ENCODE measurements at places on chromosomes 6 and 20. TPM values are rescaled to one million over a fixed set of nuclear protein-coding genes. Genes with fewer than 3 reads are reported as not detected.

DNA sequence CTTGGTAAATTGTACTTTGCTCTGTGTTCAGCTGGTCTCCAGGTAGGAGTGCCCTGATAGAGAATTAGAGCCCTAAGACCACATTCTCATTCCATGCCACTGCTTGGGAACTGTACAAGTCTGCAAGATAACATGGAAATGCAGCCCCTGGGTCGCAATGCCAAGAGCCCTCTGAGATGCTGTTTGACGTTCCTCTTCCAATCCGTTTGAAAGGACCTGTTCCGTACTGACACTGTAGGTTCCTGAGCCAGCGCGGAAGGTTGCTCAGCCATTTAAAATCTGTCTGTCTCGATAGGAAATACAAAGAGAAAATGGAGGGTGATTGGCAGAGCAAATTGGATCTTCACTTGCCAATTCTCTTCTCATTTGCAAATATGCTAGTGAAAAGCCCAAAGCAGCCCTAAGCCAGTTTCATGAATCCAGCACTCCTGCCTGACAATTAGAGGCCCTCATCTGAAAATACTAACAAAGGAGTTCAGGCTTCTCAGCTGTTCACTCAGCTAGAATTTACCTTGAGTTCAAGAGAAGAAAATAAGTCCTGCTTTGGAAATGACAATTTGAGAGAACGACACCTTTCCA is 100.6 kb upstream of the AFDN start:
- DNase-seq = no peak
- H3K36me3 ChIP-seq = no peaks in the 10 kb centered on the region
- no peak overlapping the region for H3K4me3 ChIP-seq
- H3K27me3 ChIP-seq = no peaks in the 10 kb centered on the region

DNA sequence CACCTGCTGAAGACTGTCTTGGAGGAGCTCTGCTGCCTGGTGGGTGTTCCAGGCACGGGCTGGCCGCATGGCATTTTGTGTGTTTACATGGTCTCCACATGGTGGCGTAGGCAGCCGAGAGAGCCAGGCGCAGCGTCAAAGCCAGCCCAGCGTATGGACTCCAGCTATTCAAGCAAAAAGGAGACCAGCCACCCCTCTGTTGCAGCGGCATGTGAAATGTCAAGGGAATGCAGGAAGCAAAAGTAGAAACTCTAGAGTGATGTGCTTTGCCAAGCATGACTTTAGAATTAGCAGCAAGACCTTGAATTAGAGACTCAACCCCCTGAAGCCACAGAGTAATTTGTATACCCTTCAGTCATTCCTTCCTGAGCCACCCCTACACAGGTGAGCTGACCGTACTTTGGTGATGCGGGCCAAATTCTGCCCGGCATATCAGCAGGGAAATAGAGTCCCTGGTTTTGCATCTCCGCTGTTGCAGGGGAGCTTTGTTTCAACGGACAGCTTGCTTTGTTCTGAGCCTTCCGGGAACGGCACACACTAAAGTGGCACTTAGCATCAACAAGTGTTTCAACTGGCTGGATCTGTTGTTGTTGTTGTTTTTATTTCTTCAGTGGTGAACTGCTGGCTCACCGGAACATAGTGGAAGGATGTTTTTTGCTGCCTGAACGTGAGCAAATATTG is 48.5 kb downstream of the FNDC1 start:
- DNase-seq = peak; percentile 31
- no peak overlapping the region for H3K4me3 ChIP-seq
- H3K27ac ChIP-seq = no peak overlapping the region
- no peaks in the 10 kb centered on the region for H3K27me3 ChIP-seq
- H3K36me3 ChIP-seq = no peaks in the 10 kb centered on the region

- H3K4me1 ChIP-seq = peaks cover 2% of the 10 kb centered on the region
- H3K36me3 ChIP-seq = no peaks in the 10 kb centered on the region
- no peaks in the 10 kb centered on the region for H3K27me3 ChIP-seq
- no peak for DNase-seq
- H3K27ac ChIP-seq = no peak overlapping the region
Measured at GRCh38 chr6:1801401-1801800, 191.7 kb downstream of the FOXC1 start.

- no peaks in the 10 kb centered on the region for H3K27me3 ChIP-seq
- H3K27ac ChIP-seq = no peak overlapping the region
- H3K4me3 ChIP-seq = no peak overlapping the region
- H3K4me1 ChIP-seq = peaks cover 2% of the 10 kb centered on the region
- no peak for DNase-seq
Measured at GRCh38 chr20:531608-532007, 12.0 kb downstream of the CSNK2A1 start.

DNA sequence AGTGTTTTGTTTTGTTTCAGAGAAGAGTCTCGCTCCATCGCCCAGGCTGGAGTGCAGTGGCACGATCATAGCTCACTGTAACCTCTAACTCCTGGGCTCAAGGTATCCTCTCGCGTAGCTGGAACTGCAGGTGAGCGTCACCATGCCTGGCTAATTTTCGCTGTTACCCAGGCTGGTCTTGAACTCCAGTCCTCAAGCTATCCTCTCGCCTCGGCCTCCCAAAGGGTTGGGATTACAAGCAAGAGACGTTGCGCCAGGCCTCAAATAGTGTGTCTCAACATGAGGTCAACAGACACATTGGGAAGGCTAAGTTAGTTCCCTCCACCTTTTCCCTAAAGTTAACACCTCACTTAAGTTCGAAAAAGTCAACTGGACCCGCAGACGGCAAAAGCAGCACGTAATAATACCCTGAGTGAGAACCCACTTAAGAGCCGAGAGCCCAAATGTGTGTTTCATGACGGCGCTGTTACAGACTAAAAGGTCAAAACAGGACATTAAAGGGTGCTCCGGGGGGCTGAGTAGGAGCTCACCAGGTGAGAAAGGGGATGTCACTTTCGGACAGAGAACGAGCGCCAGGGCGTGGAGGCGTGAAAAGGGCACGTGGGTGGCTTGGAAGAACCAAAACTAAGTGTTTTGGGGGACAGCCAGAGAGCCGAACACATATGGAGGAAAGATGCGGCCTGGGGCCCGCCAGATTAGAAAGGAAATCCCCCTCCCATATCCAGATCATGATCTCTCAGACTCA is 499 bp downstream of the TTI1 start:
- H3K27ac ChIP-seq = peak overlapping the region; percentile 96
- DNase-seq = no peak
- H3K4me3 ChIP-seq = peak overlapping the region; percentile 95
- no peaks in the 10 kb centered on the region for H3K36me3 ChIP-seq

- H3K4me3 ChIP-seq = no peak overlapping the region
- peaks cover 9% of the 10 kb centered on the region for H3K4me1 ChIP-seq
- H3K27me3 ChIP-seq = no peaks in the 10 kb centered on the region
- no peak for DNase-seq
Measured at GRCh38 chr6:39803872-39804271, 11.7 kb downstream of the DAAM2 start.

DNA sequence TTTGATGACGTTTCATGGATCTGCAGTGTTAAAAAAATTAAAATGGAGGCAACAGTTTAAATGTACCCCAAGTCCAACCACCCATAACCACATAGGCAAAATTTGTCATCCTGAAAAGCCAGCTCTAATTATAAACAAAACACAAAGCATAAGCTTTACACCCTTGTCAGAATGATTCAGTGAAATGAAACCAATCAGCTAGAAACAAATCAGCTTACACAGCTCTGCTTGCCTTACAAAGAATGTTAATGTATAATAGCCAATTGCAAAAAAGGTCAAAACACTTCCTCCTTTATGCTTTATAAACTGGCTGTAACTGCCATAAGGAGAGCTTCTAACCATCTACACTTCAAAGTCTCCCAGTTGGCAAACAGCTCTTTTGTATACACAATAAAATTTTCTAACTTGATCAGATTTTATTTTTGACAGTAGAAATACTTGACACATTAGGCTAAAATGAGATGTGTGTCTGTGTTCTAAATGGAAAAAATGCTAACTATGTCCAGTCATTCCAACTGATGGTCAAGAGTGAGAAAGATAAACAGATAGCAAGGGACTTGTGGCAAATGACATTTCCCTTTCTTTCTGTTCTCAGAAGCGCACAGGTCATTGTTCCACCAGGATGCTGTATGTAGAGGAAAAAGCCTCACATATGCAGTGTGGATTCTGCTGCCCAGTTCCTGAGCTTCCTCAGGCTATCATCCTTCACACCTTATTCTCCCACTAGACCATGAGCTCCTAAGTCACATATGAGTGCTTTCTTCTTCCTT is 344.3 kb upstream of the ID4 start:
- no peaks in the 10 kb centered on the region for H3K36me3 ChIP-seq
- H3K4me1 ChIP-seq = no peaks in the 10 kb centered on the region
- peak; percentile 18 for DNase-seq
- no peak overlapping the region for H3K27ac ChIP-seq

GRCh38 chr20:58308290-58308679 is 1.2 kb upstream of the RAB22A start:
- DNase-seq = no peak
- H3K36me3 ChIP-seq = peaks cover 2% of the 10 kb centered on the region
- H3K27ac ChIP-seq = peak overlapping the region; percentile 22
- peak overlapping the region; percentile 80 for H3K4me3 ChIP-seq
- no peaks in the 10 kb centered on the region for H3K27me3 ChIP-seq

DNA sequence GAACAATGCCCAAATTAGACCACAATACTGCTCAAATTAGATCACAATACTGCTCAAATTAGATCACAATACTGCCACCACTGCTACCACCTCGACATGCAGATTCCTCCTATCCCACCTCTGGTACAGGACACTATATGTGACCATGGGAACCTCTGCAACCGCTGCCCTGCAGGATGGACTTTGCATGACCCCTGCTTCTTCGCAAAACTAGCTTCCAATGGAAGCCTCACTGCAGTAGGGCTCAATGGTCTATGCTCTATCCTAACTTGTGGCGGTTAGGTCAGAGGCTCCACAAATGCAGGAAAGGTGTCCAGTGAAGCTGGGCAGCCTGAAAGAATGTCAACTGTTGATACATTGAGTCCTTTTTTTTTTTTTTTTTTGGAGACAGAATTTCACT is 7.8 kb upstream of the TXNDC5 start:
- H3K27me3 ChIP-seq = no peaks in the 10 kb centered on the region
- H3K27ac ChIP-seq = no peak overlapping the region
- H3K36me3 ChIP-seq = no peaks in the 10 kb centered on the region

DNA sequence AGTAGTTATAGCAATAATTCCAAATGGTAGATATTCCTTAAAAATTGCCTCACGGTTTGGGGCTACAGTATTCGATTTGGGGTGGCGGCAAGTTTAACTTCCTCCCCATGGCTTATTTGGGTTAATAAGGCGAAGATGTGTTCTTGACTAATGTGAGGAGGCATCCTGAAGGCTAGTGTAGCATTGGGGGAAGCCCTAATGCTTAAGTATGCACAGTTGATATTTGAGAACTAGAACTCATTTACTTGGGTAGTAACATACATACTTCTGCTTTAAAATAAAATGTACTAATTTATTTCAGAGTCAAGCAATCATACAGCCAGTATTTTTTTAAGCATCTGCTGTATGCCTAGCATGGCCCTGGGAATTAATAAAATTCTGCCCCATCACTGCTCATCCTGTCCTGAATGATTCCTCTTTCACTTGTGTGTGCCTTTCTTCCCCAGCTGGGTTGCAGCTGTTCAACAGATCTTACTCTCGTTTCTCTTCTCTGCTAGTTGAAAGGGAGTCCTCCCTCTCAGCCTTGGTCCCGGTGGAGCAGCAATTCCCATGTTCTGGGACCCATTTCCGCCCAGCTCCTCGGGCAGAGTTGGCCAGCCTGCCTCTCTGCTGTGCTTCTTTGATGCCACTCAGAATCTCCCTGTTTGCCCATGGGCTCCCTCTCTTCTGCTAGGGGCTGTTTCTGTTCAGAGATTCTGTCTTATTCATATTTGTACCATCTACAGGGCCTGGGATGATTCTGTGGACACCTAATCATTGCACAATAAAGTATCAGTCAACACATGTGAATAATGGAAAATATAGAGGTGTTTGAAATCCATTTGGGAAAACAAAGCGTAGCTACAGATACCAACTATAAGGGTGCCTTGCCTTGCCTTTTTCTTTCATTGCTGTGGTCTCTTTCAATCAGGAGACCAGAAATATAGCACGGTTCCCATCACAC is 104.8 kb downstream of the ARID1B start:
- H3K27me3 ChIP-seq = no peaks in the 10 kb centered on the region
- no peaks in the 10 kb centered on the region for H3K4me1 ChIP-seq
- peak; percentile 24 for DNase-seq

DNA sequence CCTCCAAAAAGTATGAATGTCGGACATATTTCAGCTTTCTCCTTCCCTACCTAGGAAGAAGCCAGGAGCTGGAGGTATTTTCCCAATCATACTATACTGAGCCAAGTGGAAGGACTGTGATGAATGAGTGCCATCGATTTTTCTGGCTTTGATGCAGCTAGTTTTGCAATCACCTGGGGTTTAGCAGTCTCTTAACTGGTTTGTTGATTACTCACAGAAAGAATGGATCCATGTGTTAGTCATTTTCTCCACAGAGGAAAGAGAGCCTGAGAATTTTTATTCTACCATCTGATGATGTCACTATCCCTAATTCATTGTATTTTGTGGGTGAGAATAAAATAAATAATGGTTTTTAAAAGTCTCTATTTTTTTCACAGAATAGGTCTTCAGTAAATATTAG is 282.9 kb upstream of the RNF217 start:
- H3K4me3 ChIP-seq = no peak overlapping the region
- H3K36me3 ChIP-seq = no peaks in the 10 kb centered on the region
- no peak overlapping the region for H3K27ac ChIP-seq
- no peaks in the 10 kb centered on the region for H3K27me3 ChIP-seq
- DNase-seq = peak; percentile 62
- no peaks in the 10 kb centered on the region for H3K4me1 ChIP-seq

DNA sequence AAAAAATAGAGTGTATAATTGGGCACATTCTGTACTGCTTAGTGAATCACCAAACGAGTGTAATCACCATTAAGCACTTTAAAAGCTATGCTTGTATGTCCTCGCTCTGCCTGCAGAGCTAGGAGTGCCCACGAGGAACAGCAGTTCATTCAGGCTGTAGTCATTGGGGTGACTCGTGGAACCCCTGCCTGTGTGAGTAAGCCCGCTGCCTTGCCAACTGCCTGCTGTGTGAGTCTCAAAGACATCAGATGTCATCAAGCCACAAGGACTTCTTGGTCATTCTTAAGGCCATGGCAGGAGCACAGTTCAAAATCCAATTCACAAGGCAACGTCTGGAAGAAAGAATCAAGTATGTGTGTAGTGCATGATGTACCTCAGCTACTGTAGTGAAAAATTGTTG is 60.4 kb downstream of the FOXO3 start:
- no peaks in the 10 kb centered on the region for H3K27me3 ChIP-seq
- no peaks in the 10 kb centered on the region for H3K36me3 ChIP-seq
- peak overlapping the region; percentile 84 for H3K27ac ChIP-seq
- peak; percentile 86 for DNase-seq
- H3K4me1 ChIP-seq = peaks cover 33% of the 10 kb centered on the region

DNA sequence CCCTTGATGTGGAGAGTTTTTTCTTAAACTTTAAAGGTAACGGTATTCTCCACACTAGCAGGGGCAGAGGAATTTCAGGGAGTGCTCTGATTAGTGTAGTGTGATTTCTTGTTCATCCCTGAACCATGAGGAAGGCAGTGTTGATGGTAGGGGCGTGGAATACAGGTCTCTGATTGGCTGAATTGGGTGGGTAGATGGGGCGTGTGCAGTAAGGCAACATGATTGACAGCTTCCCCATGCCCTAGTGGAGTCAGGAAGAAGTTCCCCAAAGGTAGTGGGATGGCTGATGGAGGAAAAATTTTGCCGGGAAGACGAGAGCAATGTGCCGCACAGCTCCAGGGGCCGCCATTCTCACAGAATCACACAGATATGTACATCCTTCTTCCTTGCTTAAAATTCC is 97.4 kb upstream of the SALL4 start:
- H3K4me3 ChIP-seq = no peak overlapping the region
- H3K27me3 ChIP-seq = no peaks in the 10 kb centered on the region
- H3K27ac ChIP-seq = no peak overlapping the region

Gene HAO1
- not detected for total RNA-seq

Gene UBR2
- total RNA-seq = 34.7 TPM

Gene L3MBTL1
- 6.2 TPM for total RNA-seq

Gene HLA-DOA
- not detected for total RNA-seq

Gene C2
- 27.2 TPM for total RNA-seq

Gene BPIFA1
- total RNA-seq = not detected

Gene BPIFB4
- total RNA-seq = not detected

Gene NFATC2
- under 0.01 TPM for total RNA-seq

Gene ZKSCAN3
- 6.9 TPM for total RNA-seq
